HCEC 1CT (cell line): ENCODE measurements at places on chromosomes 6 and 20.

- no peak for DNase-seq
Measured at GRCh38 chr6:12275107-12275506, 15.1 kb upstream of the EDN1 start.

DNA sequence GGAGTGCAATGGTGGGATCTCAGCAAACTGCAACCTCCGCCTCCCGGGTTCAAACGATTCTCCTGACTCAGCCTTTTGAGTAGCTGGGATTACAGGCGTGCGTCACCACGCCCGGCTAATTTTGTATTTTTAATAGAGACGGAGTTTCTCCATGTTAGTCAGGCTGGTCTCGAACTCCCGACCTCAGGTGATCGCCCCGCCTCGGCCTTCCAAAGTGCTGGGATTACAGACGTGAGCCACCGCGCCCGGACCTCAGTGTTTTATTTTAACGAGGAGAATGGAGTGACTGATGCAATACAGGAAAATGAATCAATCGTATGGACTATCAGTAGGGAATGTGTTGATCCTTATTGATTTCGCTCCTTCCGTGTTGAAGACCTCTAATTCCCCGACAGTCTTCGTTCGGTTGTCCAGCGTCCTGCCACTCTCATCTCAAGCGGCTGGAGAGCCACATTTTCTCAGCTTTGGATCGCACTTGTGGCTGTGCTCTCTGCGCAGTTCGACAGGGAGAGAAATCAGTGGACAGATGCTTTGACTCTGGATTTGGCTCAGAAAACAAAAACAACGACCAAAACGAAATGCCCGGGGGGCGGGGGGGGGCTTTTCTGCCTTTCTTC, 166.2 kb downstream of the TRIM27 start:
- no peak for DNase-seq

- DNase-seq = peak; percentile 47
Measured at GRCh38 chr6:35047265-35048011, 93.7 kb downstream of the TCP11 start.

- DNase-seq = no peak
Measured at GRCh38 chr6:161835500-161836215, 561.8 kb upstream of the AGPAT4 start.

DNA sequence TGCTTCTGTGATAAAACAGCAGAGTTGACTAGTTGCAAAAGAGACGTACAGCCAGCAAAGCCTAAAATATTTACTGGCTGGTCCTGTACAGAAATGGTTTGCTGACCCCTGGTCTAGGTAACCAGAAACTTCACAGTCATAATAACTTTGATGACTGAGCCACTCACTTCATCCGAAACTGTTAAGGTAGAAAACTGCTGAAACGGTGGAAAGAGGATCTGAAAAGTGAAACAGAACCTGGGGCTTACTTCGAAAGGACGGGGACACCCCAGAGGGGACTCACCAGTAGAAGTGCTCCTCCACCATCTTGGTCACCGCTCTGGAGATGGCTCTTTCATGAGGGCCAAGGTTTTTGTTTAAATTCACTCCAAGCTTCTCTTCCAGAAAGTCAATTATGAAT, 16.4 kb downstream of the FAXC start:
- no peak for DNase-seq

GRCh38 chr6:45651301-45651700, 273.6 kb upstream of the SUPT3H start:
- peak; percentile 18 for DNase-seq

DNA sequence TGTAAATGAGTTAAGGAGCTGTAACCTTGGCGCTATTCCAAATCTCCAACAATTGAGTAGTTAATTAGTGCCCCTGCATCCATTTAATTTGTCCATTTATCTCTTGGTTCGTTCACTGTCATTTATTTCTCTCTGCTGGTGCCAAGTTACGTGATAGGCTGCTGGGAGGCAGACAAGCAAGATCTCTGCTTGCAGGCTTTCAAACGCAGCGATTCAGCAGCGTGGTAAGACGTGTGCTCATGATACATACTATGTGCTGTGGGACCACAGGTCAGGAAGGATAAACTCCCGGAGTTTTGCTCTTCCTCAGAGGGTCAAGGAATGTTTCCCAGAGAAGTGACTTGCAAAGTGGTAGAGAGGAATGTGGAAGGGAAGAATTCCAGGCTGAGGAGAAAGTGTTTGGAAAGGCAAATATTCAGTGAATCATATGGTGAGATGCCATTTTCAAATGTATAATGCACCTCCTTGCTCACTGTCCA, 46.4 kb downstream of the UTRN start:
- peak; percentile 56 for DNase-seq

GRCh38 chr6:4818272-4818938, 42.2 kb downstream of the CDYL start:
- DNase-seq = no peak

DNA sequence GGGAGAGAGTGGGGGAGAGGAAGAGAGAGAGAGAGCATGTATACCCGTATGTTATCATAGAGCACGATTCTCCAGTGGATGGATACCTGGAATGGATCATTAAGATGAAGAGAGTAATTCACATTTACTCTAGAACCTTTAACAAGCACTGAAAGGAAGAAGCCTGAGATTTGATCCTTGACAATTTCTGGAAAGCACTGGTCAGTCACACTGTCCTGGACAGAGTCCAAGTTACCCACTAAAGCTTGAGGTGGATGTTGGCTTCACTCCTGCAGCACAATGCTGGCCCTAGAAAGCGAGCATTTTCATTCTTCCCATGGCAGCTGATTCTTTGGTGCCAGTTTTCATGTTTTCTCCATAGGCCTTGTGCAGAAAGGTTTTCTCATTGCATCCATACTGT, 25.6 kb downstream of the NFYA start:
- DNase-seq = no peak

DNA sequence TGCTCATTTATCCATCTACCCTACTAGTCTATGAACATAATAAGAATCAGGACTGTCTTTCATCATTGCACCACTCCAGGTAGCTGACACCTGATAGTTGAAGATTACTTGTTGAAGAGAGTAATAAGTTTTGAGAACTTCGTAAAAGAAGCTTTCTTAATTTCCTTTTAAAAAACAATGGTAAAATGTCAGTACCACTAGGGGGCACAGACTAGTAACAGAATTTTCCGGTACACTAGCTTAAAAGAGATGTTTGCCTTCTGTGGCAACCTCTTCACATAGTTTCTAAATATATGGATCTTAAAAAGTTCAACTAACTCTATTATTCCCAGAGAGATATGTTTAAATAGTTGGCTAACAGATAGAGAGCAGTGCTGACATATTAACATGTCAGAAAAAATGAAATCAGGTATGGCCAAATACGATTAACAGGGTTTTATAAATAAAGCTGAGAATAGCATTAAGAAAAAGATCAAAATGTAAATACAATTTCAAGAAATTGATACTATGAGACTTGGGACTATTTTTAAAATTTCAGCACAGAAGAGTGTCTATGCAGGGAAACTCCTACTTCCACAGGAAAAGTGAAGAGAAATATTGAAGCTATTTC, 5.4 kb upstream of the KCNQ5 start:
- DNase-seq = peak; percentile 59

DNA sequence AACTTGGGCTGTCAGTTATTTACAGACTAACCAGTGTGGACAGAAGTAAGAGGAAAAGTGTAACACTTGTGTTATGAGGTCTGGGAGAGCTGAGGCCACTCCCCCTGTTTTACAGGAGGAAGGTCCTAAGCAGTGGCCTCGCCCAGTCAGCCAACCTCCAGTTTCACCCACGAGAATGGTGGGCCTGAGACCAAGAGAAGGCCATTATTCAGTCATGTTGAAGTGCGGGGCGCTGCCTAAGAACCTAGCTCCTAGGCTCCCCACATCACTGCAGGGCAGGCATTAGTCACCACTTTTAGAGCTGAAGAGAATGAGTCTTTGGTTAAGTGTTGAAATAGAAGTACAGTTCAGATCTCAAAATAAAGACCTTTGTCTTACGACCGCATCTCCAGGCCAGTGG, 27.9 kb downstream of the CDYL start:
- peak; percentile 62 for DNase-seq
